ENCODE measurements at places on chromosomes 11 and 22.

- no peak for DNase-seq
These were observed 94.2 kb downstream of the ABTB2 start for GRCh38 chr11:34263441-34264091.

DNA sequence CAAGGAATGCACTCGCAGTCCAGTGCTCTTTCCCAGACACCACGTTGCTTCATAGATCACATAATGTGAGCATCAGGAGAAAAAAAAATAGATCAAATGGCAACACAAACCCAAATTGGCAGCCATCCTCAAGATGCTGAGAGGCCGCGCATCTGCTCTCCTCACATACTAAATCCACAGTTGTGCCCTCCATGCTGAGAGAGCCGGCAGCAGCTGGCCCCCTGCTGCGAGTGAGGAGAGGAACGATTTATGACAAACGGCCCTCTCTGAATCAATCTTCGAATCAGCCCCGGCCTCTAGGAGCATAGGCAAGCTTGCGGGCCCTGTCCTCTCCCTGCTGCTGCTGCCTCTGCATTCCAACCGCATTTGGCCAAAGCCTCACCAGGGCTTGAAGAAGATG is 159.9 kb upstream of the TENM4 start:
- DNase-seq: no peak

DNA sequence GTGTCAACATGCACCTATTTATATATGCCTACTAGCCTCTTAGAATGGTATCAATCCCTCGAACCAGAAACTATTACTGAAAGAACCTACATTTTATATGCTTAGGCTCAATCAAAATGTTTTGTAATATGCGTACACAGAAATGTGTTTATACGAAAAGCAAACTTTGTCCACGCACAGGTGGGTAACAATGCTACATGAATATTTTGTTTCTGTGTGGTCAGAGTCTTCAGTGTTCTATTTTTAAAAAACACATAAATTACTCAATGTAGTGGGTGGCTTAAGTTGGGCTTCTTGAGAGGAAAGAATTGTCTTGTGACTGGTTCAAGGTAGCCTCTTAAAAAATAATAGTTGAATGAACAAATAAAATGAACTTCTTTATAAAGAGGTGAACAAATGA is 46.1 kb downstream of the SYTL2 start:
- no peak for DNase-seq

DNA sequence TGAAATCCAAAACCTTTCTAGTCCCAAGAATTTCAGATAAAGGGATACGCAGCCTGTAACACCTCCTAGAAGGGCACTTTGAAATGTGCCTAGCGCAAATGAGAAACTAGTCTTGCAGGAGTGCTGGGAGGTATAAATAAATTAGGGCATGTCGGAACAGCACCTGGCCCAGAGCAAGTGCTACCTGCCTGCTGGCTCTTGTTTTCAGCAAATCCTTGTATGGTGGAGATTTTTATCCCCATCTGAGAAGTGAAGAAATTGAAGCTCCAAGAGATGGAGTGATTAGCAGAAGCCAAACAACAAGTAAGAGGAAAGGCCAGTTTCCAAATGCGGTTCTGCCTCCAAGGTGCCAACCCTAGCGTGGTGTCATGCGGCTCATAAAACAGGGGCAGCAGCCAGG is 36.7 kb upstream of the TFIP11 start:
- no peak for DNase-seq

GRCh38 chr11:120044011-120044675 is 93.8 kb downstream of the TRIM29 start:
- DNase-seq: no peak

DNA sequence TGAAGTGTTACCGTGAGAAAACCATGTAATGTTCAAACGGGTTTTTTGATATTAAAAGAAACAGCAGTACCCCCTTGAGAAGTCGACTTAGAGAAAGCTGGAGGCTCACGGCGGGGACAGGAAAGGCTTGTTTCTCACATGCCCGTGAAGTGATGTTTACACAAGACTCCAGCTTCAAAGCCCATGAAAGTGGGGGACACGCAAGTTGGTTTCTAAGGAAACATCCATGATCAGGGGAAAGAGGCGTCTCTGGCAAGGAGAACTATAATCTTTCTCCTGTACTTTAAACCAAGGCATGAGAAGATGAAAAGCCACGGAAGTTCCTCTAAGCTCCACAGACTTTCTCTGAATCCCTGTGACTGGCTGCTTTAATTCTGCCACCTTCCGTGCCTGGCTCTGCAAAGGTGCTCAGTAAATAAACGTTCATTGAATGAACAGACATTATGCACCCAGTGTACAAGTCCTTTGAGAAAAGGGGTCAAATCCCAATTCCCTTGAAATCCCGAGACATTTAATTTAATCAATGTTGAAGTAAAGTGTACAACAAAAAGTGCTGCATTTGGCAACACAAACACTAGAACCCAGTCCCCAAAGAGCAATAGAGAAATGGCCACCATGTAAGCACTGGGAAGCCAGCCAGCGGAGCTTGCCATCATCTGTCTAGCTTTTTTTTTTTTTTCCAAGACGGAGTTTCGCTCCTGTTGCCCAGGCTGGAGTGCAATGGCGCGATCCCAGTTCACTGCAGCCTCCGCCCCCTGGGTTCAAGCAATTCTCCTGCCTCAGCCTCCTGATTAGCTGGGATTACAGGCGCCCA is 58.7 kb downstream of the AHNAK start:
- DNase-seq: no peak

GRCh38 chr11:115616971-115617370 is 112.8 kb upstream of the CADM1 start:
- no peak for DNase-seq

DNA sequence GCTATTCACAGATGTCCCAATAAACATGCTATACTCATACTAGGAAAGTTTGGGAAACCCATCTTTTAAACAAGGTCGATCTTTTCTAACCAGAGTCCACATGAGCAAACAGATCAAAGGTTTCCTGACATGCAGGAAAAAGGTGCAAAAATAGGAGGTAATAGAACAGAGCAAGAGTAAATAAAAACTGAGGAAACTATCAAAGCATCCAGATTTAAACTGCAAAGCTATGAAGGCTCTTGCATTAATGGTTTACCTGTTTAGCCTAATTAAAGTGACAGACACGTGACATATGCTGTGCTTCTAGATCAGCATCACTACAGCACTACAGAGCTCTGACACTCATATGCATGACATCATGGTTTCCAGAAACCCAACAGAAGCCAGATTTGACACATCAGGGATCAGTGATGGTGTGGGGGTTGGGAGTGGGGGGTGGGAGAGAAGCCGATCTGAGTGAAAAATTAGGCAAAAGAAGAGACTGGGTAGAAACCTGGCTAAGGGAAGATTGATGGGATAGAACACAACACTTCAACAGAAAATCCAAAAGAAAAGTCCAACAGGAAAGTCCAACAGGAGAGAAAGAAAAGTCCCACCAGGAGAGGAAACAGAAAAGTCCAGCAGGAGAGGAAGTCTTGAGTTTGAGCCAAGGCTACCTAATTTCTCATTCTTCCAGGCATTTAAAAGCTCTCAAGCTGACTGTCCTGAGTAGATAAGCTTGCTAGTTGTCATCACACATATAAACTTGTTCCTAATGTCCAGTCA is 262.3 kb downstream of the SOX6 start:
- DNase-seq: no peak

GRCh38 chr11:108037211-108037610 is 28.5 kb downstream of the CUL5 start:
- no peak for DNase-seq

DNA sequence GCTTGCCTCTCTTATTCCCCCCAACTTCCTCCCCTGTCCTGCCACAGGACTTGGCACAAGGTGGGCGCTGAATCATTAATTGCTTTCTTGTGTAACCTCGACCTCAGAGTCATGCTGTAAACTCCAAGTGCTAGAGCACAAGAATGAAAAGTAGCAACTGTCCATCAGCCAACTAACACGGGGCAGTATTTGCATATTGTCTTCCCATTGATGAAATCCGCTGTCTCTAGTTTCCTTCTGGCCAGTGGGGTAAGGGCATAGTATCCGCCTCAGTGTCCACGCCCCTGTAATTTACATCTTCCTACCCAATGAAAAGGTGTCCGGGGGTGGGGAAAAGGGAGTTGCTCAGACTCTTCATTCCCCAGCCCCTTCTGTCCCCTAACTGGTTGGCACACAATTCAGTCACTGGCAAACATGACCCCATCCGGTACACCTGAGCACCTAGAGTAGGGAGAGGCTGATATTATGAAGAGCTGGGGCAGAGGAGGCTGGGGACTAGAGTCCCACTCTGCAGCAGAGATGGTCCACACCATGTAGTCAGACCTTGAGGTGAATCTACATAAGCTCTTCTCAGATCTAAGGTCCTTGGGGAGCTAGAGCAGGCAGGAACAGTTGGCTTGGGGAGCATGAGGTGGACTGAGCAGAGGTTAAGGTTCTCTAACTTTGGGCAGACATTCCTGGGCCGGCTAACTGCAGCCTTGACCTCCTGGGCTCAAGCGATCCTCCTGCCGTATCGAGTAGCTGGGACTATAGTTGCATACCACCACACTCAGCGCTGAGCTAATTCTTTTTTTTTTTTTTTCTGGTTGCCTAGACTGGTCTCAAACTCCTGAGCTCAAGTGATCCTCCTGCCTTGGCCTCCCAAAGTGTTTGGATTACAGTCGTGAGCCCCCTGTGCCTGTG is 6.8 kb upstream of the GGA1 start:
- no peak for DNase-seq

- DNase-seq: no peak
These were observed 3.8 kb downstream of the COA4 start for GRCh38 chr11:73872749-73873357.

DNA sequence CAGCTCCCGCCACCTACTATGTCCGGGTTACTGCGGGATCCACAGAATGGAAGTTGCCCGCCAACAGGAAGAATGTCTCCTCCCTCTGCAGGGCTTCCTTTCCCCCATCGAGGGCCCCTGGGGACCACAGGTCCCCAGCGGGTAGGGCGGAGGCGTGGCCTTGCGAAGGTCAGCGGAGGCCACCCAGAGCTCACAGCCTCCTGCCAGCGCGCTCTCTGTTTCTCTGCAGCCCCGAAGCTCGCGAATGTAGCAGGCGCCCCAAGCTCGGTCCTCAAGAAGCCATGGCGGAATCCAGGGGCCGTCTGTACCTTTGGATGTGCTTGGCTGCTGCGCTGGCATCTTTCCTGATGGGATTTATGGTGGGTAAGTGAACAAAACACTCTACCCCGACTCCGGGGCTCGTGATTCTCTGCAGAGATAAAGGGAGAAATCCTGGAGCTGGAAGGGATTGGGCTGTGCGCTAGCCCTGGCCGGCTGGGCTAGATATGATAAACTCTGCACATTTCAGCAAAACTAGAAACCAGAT is at the start of gene NAALAD2:
NAALAD2 (plus strand) TSS at position 186 of the 526 bp plus-strand sequence; CDS start at position 282, 96 bp downstream.
- DNase-seq: peak; percentile 12

GRCh38 chr22:20087319-20088262 is 7.5 kb downstream of the DGCR8 start:
- DNase-seq: no peak

DNA sequence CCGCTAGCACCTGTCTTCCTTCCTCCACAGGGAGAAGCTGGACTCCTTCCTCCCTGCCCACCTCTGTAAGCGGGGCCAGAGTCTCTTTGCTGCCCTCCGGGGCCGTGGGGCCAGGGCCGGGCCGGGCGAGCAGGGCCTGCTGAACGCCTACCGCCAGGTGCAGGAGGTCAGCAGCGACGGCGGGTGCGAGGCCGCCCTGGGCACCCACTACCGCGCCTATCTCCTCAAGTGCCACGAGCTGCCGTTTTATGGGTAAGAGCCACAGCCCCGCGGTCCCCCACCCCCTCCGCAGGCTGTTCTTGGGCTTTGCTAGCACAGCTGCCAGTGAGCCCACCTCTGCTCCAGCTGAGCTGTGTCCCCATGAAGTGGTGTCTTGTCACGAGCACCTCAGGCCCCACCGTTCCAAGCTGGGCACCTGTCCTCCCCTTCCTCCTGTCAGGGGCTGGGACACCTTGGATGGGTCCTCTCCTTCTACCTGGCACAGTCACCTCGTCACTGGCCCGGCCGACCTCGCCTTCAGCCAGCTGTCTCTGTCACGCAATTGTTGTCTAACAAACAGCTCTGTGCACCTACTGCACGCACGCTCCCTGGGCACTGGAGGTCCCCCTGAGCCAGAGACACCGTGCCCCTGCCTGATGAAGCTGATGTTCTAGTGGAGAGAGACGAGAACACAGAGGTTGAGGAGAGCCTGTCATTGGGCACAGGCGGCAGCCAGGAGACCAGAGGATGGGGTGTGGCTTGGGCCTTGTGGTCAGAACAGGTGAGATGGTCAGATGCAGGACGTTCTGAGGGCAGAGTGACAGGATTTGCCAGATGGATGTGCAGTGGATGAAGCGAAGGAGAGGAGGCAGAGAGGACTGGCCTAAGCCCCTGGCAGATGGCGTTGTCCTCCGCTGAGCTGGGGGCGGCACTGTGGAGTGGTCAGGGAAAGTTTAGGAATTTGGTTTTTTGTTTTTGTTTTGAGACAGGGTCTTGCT is 10.6 kb downstream of the FRMD8 start:
- no peak for DNase-seq

DNA sequence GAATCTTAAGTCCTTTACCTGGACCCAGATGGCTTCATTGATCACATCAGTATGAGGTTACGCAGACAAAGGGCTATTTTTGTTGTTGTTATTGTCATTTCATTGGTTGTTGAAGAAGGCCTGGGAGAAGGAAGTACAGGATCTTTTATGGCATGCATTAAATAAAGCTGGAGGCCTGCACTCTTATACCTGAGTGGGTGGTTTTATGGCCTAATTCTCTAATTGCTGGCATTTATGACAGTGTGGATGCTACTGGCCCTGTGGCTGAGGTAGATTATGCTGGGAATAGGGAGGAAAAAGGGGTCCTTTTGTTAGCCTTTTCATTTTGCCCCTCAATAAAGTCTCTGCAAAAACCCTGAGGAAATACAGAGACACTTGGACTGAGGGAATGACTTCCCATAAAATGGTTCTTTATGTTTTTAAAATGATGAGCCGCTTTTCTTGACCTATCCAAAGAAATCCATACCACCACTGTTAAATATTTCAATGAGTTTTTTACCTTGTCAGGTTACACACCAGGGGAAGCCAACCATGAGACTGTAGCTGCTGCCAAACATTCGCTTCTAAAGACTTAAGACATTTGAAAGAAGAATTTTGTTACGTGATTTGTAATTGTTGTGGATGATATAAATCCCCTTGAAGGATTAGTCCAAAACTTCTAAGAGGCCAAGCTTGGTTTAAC is 6.8 kb downstream of the KMT2A start:
- DNase-seq: no peak

DNA sequence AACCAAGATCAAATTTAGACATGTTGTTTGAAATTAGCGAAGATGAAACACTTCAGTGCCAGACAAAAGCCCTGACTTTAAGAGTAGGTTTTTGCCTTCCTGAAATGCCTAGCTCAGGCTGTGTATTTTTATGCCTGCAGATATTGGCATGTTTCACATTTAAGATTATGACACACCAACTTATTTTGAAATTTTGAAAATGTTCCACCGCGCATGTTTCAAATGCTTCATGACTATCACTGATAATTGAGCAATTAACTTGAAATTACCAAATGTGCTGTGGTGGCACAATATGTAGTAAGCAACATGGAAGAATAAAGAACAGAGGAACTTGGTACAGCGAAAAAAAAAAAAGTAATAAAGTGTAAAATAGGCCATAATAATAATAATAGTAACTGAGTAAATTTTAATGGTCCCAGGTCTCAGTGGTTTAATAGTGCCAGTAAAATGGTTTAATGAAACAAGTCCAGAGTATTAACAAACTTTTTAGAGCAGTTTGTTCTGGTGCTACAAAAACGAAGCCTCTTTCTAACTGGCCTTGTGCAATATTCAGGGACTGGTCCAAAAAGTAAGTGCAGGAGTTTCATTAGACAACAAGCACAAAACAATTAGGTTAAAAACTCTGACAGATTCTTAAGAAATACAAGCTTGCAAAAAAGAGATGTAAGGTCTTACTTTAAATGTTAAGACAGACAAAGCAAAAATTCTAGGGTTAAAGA is 112.5 kb upstream of the SOX6 start:
- no peak for DNase-seq
